ENCODE measurements at places on chromosomes 2 and 18.
A peak's percentile ranks its signal among the peaks of the same experiment; 100 is the strongest.

GRCh38 chr18:9596226-9596625, 18.1 kb downstream of the PPP4R1 start:
- no peak for DNase-seq

DNA sequence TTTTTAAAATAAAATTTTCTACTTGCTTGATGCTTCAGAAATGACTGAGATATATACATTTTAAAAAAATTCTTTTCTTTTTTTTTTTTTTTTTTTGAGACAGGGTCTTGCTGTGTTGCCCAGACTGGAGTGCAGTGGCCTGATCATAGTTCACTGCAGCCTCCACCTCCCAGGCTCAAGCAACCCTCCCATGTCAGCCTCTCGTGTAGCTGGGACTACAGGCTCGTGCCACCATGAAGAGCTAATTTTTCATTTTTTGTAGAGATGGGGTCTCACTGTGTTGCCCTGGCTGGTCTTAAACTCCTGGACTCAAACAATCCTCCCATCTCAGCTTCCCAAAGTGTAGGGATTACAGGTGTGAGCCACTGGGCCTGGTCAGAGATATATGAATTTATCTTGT, 12.9 kb downstream of the CYS1 start:
- no peak for DNase-seq

DNA sequence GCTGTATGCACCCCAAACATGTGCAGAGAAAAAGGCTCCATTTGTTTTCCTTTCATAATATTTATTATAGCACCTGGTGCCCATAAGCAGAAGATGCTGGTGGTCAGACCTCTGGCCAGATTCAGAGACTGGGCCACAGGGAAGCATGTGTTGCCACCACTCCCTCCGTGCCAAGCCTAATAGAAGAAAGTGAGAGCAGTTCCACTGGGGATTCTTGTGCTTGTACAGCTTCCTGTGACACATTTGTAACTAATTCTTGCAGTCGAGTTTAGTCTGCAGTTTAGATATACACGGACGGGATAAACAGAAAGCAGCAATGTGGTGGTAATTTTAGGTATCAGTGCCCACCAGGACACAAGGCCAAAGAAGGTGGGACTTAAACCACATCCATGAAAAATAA, 135.4 kb upstream of the PIEZO2 start:
- no peak for DNase-seq

DNA sequence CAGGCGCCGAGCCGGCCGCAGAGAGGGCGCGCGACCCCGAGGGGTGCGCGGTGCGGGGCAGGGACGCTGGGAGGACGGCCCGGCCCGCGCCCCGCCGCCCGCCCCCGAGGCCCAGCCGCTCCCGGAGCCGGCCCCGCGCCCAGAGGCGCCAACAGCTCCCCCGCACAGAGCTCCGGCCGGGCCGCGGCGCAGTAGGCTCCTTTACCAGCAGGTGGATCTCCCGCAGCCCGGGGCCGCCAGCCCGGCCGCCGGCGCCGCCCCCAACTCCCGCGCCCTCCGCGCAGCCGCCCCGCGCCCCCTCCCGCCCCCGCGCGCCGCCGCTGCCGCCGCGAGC, 258 bp downstream of the MGAT4A start:
- peak; percentile 41 for DNase-seq

GRCh38 chr18:25140962-25141308, 211.0 kb downstream of the ZNF521 start:
- DNase-seq = no peak

DNA sequence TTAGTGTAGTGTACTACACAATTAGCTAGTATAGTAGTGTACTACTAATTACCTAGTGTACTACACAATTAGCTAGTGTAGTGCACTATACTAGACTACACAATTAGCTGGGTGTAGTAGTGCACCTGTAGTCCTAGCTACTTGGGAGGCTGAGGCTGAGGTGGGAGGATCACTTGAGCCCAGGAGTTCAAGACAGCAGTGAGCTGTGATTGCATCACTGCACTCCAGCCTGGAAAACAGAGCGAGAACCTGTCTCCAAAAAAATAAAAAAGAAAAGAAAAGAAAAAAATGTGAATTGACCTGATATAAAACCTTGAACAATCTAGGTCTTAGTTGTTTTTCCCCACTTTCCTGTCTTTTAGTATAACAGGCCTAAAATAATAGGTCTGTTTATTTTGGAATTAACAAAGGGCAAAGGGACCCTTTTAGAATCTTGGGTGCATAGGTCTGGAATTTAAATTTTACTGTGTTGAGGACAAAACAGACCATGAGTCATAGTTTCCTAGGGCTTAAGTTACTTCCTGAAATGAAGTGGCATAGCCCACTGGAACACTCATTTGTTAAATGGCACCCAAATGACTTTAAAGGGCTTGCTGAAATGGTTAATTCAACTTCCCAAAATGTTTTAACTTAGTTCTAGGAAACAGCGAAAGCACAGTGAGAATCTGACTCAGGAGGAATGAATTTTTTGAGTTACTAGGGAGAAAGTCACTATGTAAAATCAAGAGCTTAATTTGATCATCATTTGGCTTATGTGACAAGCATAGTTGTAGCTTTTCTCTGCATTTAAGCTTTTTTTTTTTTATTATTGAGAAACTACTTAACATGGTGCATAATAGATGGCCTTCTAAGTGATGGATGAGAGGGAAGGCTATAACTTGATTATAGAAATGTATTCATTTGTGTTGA, 50.7 kb upstream of the ARL5A start:
- DNase-seq = no peak

GRCh38 chr2:130375291-130376266, 19.7 kb downstream of the PTPN18 start:
- DNase-seq = no peak

- no peak for DNase-seq
Observed at GRCh38 chr2:160175169-160176134, 24.6 kb downstream of the ITGB6 start.

DNA sequence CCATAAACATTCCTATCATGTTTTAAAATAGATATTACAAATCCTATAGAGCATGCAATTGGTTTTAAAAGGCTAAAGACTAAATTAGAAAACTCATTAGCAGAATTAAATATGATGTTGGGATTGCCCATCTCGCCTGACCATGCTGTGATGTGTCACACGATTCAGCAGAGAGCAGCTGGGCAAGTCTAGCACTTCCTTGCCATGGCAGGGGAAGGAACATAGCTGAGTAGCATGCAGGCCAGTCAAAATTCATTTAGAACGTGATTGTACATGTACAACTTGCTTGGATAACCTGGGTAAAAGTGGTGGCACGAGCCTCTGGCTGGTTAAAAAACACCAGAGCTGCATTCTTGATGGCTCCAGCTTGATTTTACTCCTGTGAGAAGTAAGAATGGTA, 81.3 kb downstream of the SCN3A start:
- no peak for DNase-seq

GRCh38 chr18:44719519-44720060, 38.9 kb downstream of the SETBP1 start:
- DNase-seq = no peak

GRCh38 chr2:150459281-150459680, 28.2 kb downstream of the RND3 start:
- no peak for DNase-seq

- no peak for DNase-seq
Observed at GRCh38 chr2:109193807-109194619, 65.0 kb downstream of the SH3RF3 start.

DNA sequence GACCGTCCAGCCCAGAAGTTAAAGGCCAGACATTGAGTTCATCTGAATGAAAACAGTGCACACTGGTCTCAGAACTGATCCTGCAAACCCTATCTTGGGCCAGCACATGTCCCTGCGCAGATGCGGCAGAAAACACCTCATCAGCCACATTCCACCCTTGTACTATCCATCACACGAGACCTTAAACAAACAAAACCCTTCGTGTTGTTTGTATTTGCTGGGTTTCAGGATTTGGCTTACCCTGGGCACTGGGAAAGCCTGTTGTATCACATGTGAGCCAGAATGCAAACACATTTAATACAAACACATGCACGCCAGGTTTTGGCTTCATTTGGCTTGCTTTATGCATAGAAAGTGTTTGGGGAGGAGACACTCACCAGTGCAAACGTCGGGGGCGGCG, 12.5 kb downstream of the WIPF1 start:
- no peak for DNase-seq

DNA sequence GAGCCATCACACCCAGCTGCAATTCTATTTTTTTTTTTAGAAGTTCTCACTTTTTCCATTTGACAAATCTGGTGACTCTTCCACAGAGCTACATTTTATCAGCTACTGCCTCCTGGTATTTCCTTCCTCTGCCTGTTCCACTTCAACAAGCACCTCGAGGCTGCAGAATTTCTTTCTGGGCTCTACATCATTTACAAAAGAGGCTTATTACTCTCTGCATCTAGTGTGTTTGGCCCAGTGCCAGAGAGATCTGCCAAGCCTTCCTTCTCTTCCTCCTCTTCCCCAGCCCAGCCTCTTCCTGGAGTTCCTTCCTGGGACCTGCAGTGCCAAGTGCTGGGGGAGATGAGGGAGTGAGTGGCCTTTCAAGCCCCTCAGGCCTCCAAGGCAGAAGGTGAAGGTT, 119.6 kb upstream of the ITGA6 start:
- no peak for DNase-seq

GRCh38 chr2:37348155-37348554, 3.7 kb downstream of the QPCT start:
- no peak for DNase-seq

DNA sequence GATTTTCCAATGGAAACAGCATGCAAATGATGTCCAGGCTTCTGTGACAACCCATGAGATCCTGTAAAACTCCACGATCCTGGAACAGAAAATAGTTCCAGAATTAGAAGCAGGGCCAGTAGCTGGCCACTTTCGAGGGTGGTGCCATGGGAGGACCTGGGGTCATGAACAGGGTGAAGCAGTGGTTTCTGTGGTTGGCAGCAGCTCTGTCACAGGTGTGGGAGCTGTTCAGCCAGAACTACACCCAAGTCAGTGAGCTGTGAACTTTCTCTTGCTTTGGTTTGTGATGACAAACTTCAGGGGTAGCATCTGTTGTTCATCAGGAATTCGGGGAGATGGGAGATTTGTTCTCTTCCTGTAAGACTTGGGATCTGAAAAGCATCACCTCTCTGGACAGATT, 314.4 kb upstream of the NT5C1B start:
- no peak for DNase-seq

GRCh38 chr2:169891593-169892298, 64.5 kb downstream of the UBR3 start:
- no peak for DNase-seq

GRCh38 chr2:152134488-152135280, 35.8 kb upstream of the CACNB4 start:
- DNase-seq = no peak

DNA sequence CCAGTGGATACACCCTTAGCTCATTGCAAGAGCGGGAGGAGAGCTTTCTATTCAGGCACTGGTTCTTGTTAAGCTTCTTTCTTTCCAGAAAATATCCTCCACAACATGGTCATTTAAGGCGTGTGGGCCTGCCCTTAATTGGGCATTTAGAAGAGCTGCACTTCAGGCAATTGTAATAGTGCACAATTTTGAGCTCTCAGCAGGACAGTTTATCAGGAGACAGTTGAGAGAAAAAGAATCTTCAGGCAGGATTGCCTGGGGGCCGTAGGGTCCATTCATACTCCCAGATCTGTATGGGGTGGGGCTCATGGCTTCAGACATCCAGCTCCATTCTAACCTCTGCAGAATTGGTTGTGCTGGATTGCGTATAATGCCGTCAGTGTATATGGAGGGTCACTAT, 6.0 kb upstream of the EPC2 start:
- DNase-seq = no peak

- no peak for DNase-seq
Observed at GRCh38 chr2:224525774-224526173, 59.4 kb downstream of the CUL3 start.

- DNase-seq = no peak
Observed at GRCh38 chr2:56021136-56021474, 97.5 kb upstream of the EFEMP1 start.
